Mesangial cell (primary cell): ENCODE measurements at places on chromosomes 7 and 10. TPM values are rescaled to one million over a fixed set of nuclear protein-coding genes. Genes with fewer than 3 reads are reported as not detected.

The MYH16 gene
- 1.1 TPM in 1 of 2 replicates, not detected in the other for total RNA-seq

The GRM8 gene
- total RNA-seq, result under 0.01 TPM in 1 of 2 replicates, not detected in the other

The NPTX2 gene
- total RNA-seq, result 0.13 and 0.49 TPM in 2 replicates

The HOXA2 gene
- 2.4 and 2.7 TPM in 2 replicates for total RNA-seq

The PODXL gene
- 35.1 and 88.0 TPM in 2 replicates for total RNA-seq

The CPA2 gene
- not detected in 2 replicates for total RNA-seq

The SEM1 gene
- total RNA-seq, result 30.5 and 36.6 TPM in 2 replicates

The POU6F2 gene
- not detected in 2 replicates for total RNA-seq

The PHYHIPL gene
- total RNA-seq, result under 0.01 TPM in 1 of 2 replicates, not detected in the other

The NME8 gene
- not detected in 2 replicates for total RNA-seq
